Cardiac ventricle fibroblast (primary cell): ENCODE measurements at places on chromosomes 3 and 15. TPM values are rescaled to one million over a fixed set of nuclear protein-coding genes. Genes with fewer than 3 reads are reported as not detected.

GRK7 gene
- not detected in 2 replicates for total RNA-seq

SLC25A26 gene
- 16.3 and 17.3 TPM in 2 replicates for total RNA-seq

SCN11A gene
- total RNA-seq, result 0.12 and 0.15 TPM in 2 replicates

ACKR2 gene
- 0.39 and 1.00 TPM in 2 replicates for total RNA-seq

PIAS1 gene
- total RNA-seq, result 9.2 and 11.4 TPM in 2 replicates

STAB1 gene
- 3.0 and 4.4 TPM in 2 replicates for total RNA-seq

ULK4 gene
- total RNA-seq, result 4.9 and 8.4 TPM in 2 replicates

GHRL gene
- total RNA-seq, result not detected in 2 replicates

ZNF860 gene
- total RNA-seq, result 0.05 and 0.31 TPM in 2 replicates
